Stimulated activated CD8-positive, alpha-beta memory T cell treated with anti-CD3 and anti-CD28 coated beads, Interleukin-15, amount 100 ng/mL, for 24 hours (primary cell): ENCODE measurements at places on chromosomes 7 and 10.

DNA sequence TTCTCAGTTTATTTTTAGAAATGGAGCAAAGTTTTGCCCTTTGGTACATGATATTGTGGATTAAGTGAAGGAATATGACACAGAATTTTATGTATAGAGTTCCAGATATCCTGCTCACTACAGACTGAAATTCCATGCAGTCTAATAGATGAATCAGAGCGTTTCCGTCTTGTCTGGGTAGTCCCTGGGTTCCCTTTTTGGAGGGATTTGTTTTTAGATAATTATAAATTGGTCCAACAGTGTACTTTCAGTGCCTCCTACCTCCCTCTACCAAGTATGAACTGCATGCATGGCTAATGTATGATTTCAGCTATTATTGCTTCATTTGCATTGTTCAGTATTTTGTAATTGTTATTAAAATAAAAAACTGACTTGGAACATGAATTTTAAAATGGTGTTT lies 74.4 kb downstream of the SEPTIN7 start:
- DNase-seq, result no peak

- DNase-seq, result no peak
Measured at GRCh38 chr7:126605056-126605455, 647.7 kb downstream of the GRM8 start.

DNA sequence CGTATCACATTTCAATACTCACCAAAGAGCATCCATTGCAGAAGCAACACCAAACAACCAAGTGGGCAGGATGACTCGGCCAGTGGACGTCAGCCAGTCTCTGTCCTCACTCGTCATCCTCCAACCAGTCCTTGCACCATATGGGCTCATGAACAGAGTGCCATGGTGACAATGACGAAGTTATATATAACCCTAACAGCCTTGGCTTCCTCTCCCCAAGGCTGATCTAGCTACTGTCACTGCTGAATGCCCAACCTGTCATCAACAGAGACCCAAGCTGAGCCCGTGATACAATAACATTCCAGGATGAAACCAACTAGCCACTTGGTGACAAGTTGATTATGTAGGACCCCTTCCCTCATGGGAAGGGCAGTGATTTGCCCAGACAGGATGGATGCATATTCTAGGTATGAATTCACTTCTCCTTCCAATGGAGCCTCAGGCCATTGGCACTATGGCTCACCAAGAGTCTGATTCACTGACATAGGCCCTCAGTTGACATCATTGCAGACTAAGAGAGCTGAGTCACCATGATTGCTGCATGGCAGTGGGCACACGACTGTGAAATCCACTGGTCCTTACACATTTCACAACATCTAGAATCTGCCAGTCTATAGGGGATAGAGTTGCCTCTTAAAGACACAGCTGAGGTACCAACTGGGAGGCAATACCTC lies 26.3 kb upstream of the PPIF start:
- DNase-seq, result no peak

DNA sequence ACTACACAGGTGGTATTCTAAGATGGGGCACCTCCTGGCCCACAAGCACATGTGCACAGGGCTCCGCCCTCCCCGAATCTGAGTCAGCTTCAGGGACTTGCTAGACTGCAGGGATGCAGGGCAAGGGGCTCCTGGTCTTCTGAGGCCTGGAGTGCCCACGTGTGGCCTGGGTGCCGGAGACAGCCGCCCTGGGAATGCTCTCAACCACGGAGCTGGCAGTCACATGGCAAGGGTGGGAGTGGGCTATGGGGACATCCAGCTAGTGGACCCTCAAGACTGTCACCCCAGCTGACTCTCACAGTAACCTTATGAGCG lies 42.7 kb downstream of the CFAP46 start:
- DNase-seq, result no peak

DNA sequence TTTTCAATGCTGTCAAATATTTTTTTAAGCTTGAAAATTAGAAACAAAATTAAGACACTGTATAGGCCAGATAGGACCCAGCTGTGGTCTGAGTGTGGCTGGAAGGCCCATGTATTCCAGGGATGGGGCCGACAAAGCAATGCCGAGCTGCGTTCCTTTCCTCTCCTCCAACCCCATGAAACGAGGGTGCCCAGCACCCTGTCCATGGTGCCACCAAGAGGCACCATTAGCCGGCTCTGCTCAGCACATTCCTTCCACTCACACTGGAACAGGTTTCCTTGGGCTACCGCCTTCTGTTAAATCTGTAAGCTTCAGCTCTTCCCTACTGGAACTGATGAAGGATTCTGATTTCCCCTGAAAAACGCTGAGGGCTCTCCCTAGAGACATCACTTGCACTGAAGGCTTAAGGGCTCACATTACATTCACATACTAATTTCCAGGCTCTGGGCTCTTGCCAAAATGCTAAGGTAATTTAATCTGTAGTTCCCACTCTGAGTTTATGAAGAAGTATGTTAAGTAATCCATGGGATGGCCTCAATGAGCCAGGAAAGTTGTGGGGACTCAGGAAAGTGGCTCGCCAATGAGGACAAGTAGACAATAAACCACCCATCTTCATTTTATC lies 73.7 kb upstream of the CAMK2B start:
- no peak for DNase-seq

GRCh38 chr7:107002529-107002998 lies 41.9 kb upstream of the PRKAR2B start:
- DNase-seq, result no peak

DNA sequence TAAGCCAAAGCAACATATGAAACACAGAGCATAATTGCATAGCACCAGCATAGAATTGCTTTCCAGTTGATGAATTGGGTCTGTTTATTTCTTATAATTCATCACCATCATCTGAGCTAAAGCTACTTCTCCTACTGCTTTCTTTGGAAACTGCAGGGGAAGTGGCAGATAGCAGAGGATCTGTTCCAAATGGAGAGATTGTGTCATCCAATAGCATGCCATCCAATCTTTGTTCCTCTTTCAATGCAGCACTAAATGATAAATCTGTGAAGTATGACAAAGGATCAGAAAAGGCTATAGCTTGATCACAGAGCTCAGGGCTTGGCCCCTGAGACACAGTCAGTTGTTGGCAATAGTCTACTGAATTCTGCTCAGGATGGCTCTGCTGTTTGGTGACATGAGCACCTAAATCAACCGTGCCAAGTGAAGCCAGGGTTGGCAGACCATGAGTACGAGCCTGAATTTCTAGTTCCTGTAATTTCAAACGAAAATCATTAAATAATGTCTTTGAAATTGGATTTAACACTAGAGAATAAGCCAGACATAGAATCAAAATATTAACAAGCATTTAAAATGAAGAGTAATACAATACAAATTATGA lies 90.0 kb downstream of the TFEC start:
- DNase-seq, result no peak

GRCh38 chr7:52021343-52021742 lies 704.7 kb upstream of the COBL start:
- no peak for DNase-seq

GRCh38 chr10:13206546-13207443 lies 27.4 kb downstream of the UCMA start:
- DNase-seq, result no peak

DNA sequence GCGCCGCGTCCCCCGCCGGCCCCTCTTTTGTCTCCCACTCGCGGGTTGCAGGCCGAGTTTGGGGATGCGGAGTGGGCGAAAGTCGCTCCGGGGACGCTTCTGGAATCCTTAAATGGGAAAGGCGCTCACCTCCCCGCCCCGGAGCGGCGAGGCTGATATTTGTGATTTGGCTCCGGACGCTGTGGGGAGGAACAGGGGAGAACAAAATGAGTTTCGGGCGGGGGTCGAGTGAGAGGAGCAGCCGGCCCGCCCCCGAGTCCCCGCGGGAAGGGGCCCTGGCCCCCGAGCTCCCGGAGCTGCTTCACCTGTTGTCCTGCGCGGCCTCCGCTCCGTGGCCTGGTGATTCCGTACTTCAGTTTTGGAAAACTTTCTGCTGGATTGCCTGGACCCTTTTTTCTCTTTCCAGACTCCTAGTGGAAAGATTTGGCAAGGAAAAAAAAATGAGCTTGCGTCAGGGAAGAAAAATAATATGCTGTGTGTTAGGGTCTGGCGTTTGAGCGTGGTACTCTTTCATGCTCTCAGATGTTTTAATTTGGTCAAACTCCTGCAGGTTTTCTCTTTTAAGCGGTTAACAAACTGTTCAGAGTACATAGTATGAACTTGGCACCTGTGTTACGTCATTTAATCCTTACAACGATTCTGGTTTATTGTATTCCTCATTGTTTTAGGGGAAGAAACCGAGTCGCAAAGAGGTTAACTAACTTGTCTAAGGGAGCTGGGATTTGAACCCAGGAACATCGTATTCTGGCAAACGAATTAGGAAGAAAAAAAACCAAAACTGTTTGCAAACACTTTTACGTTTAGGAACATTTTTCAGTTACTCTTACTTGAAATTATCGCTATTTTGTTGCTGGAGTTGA lies 924 bp downstream of the BMPR1A start:
- DNase-seq, result peak; percentile 3

DNA sequence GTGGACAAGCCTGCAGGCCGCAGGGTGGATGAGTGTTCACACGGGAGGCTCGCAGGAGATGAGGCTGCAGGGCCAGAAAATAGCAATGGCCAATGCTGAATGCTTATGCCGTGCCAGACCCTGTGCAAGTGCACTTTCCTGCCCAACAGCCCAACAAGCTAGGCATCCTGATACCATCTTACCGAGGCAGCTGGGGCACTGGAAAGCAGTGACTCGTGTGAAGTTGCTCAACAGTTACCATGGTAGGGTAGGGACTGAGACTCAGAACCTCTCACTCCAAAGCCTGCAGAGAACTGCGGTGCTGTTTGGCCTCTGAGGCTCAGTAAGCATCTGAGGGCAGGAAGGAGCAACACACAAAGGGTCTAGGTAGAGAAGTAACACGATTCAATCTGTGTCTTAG lies 43.7 kb downstream of the JAZF1 start:
- no peak for DNase-seq

GRCh38 chr7:150976529-150977381 lies 1.4 kb downstream of the KCNH2 start:
- DNase-seq, result no peak

GRCh38 chr7:29005829-29006228 lies 47.7 kb upstream of the TRIL start:
- no peak for DNase-seq

GRCh38 chr10:74439213-74439612 lies 288.2 kb downstream of the ADK start:
- DNase-seq, result no peak

DNA sequence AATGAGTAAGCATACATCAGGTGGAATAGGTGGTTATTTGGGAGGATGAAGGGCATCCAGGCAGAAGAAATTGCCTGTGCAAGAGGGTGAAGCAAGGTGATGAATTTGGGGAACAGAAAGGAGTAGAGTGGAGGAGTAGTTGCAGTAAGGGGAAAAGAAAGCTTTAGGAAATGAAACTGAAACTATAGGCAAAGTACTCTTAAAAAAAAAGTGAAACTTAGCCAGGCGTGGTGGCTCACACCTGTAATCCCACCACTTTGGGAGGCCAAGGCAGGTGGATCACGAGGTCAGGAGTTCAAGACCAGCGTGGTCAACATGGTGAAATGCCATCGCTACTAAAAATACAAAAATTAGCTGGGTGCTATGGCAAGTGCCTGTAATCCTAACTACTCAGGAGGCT lies 17.6 kb downstream of the NUP205 start:
- no peak for DNase-seq

DNA sequence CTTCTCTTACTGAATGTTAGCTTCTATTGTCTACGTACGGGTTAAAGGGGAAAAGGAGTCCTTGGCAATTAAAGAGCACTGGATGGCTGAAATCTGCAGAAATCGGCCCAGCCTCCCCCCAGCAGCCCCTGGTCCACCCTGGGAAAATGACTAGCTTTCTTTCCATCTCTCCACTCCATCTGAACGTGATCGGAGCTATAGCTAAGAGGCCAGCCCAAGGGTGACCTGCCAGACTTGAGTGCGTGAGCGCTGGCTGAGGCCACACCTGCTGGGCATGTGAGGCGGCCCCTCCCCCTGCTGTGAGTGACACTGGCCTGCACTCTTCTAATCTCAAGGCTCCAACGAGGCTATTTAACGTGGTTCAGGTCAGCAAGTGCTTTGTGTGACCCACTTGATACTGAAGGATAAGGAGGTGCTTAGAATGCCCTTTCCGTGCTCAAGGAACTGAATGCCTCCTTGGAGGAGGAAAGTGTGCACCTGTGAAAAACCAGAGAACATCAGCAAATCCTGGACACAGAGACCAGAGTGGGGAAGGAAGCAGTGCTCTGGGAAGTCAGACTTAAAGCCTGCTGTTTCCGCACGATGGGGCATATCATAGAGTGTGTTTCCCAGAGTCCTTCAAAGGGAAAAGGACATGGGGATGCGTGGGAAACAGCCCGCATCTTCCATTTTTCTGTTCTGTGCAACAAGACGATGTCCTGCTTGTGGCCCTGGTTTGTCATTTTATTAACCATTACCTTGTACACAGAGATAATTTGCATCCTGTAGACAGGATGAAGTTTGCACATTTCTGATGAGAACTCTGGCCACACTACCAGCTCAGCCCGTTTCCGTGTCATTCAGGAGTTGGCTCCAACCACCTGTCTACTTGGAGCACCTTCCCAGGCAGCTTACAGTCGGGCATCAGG lies 12.5 kb upstream of the MNX1 start:
- DNase-seq, result no peak

GRCh38 chr7:84002348-84002747 lies 192.2 kb downstream of the SEMA3A start:
- DNase-seq, result no peak

DNA sequence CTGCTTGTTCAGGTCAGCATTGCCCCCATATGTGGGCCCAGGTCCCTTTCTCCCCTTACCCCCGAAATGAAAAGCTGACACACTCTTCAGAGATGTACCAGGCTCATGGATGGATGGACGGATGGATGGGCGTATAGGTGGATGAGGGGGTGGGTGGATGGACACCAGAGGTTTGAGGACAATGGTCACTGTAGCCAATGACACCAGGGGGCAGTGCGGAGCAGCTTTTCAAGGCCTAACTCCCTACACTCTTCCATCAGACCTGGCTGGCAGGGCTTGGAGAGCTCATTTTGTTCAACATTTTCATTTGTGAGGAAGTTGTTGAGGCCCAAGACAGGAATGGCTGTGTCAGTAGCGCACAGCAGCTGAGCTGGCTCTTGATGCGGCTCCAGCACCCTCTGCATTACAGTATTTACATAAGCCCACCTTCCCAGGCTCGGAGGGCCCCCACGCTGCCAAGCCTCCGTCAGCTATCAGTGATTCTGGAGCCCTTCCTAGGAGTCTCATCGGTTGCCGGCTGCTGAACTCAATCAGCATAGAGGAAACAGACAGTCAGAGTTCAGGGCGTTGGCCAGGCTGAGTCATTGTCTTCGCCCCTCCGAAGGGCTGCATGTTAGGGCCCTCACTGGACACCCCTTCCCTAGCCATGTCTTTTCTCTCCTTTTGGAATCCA lies 11.6 kb upstream of the FFAR4 start:
- DNase-seq, result peak; percentile 16

DNA sequence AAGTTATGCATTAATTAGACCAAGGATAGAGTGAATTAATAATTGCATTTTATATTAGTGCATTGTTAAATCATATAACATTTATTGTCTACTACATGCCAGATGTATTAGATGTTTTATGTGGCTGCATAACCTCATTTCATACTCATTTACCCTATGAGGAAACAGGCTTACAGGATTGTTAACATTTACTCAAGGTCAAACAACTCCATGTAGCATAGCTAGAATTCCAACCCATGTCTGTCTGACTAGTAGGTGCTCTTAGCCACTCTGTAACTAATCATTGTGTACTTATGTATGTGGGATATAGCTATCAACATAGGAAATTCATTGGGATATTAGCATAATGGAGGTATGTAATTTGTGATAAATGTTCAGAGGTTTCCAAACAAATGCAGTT lies 46.3 kb downstream of the PHYHIPL start:
- DNase-seq, result no peak
